AG04450 (cell line): ENCODE measurements at places on chromosomes 3 and 15.

GRCh38 chr3:36840453-36840921 lies 76.1 kb upstream of the DCLK3 start:
- no peak for DNase-seq

- no peak for DNase-seq
These were observed 7.9 kb downstream of the GBE1 start for GRCh38 chr3:81753416-81754027.

GRCh38 chr15:60993008-60993407 lies 236.1 kb downstream of the RORA start:
- DNase-seq, result peak; percentile 27

- DNase-seq, result no peak
These were observed 104.5 kb upstream of the SATB1 start for GRCh38 chr3:18529631-18530030.

GRCh38 chr15:95620934-95621579 lies 709.4 kb upstream of the NR2F2 start:
- peak; percentile 10 for DNase-seq

DNA sequence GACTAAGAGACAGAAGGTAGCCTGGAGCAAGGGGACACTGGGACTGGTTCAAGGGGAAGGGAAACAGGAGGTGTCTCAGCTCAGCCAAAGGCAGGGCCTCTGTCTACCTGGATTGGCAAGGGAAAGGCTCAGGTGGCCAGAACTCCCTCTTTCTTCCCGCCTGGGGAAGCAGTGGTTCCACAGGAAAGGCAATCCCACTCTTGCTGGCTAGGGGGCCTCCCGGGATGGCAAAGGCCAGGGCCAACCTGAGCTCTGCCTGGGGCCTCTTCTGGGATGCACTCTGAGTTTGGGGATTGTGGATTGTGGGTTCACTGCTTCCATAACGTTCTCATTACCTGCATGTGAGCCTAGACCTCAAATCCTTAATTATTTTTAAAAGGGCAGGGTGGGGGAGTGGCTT lies 13.0 kb upstream of the PARP6 start:
- DNase-seq, result no peak

GRCh38 chr3:31980530-31981205 lies 394 bp downstream of the OSBPL10 start:
- no peak for DNase-seq

- no peak for DNase-seq
These were observed 16.5 kb downstream of the DUSP7 start for GRCh38 chr3:52039846-52040245.

- no peak for DNase-seq
These were observed 114.5 kb upstream of the GOLGA8J start for GRCh38 chr15:29968099-29968894.

DNA sequence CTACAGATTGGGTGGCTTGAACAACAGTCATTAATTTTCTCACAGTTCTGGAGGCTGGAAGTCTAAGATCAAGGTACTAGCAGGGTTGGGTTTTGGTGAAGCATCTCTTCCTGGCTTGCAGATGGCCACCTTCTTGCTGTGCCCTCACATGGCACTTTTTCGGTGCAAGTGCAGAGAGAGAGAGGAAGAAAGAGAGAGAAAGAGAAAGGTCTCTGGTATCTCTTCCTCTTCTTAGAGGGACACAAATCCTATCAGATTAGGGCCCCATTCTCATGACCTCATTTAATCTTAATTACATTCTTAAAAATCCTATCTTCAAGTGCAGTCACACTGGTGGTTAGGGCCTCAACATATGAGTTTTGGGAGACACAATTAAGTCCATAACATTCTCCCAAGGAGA lies 167.1 kb downstream of the NFKBIZ start:
- no peak for DNase-seq

GRCh38 chr3:45131201-45131600 lies 15.0 kb downstream of the CDCP1 start:
- DNase-seq, result no peak

DNA sequence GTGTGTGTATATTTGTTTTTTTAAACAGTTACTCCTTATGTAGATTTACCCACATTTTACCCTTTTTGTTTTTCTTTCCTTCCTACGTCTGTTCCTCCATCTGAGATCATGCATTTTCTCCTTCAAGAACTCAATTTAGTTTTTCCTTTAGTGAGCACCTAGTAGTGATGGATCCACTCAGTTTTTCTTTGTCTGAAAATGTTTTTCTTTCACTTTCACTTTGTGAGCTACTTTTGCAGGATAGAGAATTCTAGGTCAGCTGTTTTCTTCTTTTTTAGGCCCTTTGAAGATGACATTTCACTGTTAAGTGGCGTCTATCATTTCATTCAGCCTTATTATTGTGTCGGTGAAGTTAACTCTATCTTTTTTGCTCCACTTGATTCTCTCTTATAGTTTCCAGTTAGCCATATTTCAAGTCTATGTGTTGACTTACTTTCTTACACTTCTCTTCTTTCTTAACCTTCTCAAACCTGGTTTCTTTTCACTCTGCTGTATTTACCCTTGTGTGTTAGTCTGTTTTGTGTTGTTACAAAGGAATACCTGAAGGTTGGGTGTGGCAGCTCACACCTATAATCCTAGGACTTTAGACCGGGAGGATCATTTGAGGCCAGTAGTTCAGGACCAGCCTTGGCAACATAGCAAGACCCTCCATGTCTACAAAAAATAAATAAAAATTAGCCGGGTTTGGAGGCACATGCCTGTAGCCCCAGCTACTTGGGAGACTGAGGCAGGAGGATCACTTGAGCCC lies 55.8 kb downstream of the PRKCI start:
- no peak for DNase-seq

- no peak for DNase-seq
These were observed 38.4 kb upstream of the SLC6A6 start for GRCh38 chr3:14363991-14364390.

DNA sequence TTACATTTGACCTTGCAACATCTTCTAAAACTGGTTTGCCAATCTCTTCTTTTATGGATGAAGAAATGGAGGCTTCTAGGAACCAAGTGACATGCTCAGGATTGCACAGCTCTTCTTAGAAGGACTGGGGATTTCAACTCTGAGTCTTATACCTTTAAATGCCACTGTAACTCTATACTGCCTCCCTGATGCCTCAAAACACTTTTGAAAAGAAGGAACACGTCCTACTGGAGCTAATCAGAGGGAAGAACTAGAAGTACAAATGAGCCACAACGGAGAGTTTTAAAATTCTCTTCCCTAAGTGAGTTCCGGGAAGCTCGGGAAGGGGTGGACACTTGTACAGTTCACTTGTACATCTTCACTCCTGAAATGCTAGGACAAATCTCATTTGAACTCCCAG lies 949 bp upstream of the MITF start:
- no peak for DNase-seq

DNA sequence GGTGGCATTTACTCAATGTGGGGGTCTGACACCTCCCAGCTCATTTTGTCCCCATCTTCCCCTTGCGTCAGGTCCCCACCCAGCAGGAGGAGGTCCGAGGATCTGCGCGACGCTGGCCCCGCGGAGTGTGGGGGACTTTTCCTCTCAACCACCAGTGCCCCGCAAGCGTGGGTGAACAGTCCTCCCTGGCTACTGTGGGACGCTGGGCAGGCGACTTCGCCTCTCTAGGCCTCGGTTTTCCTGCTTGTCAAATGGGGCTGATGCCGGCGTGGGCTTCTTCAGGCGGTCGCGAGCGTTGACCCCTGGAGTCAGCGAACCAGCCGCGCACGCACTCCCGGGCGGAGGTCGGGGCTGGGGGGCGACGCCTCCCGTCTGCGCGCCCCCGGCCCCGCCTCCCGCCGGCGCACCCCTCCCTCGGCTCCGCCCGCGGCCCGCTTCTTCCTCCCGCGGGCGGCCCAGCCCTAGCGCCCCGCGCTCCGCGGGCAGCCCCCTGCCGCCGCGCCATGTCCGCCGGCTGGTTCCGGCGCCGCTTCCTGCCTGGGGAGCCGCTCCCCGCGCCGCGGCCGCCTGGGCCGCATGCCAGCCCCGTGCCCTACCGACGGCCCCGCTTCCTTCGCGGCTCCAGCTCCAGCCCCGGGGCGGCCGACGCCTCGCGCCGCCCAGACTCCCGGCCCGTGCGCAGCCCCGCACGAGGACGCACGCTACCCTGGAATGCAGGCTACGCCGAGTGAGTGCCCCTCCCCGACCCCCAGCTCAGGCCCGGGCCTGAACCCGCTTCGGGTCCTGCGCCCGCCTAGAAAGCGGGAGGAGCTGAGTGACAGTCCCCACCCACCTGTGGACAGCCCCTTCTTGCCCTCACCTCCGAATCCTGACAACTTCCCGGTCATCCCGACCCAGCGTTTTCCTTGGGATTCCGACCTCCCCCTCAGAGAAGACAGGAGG lies at the start of gene PPM1M:
Gene PPM1M (plus strand): TSS at position 438 of the 942 bp plus-strand sequence. CDS start 66 bp downstream, at position 504.
- DNase-seq, result no peak

- no peak for DNase-seq
These were observed 103.4 kb downstream of the SEC22A start for GRCh38 chr3:123305192-123305591.

- peak; percentile 30 for DNase-seq
These were observed at the start of gene TMEM108 for GRCh38 chr3:133038089-133038730. TMEM108 (plus strand) TSS chr3:133038391.

- DNase-seq, result no peak
These were observed 2.5 kb downstream of the CLCN2 start for GRCh38 chr3:184358921-184359350.

GRCh38 chr3:71707595-71707994 lies 17.6 kb downstream of the EIF4E3 start:
- no peak for DNase-seq

DNA sequence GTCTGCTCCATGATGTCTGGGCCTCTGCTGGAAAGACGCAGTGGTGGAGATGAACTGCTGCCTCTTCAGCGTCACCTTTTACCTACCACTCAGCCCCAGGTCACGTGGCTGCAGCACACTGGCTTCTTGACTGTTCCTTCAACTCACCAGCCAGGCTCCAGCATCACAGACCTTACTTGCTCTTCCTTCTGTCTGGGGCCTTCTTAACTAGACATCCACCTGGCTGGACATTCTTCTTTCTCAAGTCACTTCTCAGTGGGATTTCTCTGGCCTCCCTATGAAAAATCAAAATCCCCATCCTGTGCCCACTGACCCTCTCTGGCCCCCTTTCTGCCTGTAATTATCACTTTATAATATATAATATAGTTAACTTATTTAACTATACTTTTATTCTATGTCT lies 29.7 kb upstream of the NSMCE3 start:
- no peak for DNase-seq

- DNase-seq, result no peak
These were observed 141.4 kb downstream of the RBPMS2 start for GRCh38 chr15:64634027-64634426.

GRCh38 chr3:191412759-191413158 lies 48.2 kb upstream of the PYDC2 start:
- peak; percentile 86 for DNase-seq

DNA sequence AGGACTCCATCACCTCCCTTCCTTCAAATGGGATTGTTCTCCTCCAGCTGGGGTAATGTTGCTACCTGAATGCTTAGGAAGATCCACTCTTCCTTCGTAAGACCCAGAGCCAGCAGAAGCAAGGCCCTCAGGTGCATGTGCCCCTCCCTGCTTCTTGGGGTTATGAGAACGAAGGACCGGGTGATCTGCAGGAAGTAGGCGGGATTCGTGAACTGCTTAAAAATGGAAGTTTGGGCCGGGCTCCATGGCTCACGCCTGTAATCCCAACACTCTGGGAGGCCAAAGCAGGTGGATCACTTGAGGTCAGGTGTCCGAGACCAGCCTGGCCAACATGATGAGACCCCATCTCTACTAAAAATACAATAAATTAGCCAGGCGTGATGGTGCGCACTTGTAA lies 8.0 kb downstream of the TLR9 start:
- DNase-seq, result no peak

GRCh38 chr3:17075907-17076306 lies 191.2 kb downstream of the PLCL2 start:
- no peak for DNase-seq

DNA sequence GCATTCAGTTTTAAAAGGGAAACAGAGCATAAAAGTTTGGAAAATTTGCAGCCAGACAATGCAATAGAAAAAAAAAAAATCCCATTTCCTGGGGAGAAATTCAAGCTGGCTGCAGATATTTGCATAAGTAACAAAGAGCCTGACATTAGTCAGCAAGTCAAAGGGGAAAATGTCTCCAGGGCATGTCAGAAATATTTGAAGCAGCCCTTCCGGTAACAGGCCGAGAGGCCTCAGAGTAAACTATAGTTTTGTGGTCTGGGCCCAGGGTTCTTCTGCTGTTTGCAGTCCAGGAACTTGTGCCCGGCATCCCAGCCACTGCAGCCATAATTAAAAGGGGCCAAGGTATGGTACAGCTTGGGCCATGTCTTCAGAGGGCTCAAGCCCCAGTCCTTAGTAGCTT lies 411.6 kb upstream of the BCHE start:
- DNase-seq, result no peak

GRCh38 chr3:194572143-194572789 lies 61.0 kb downstream of the TMEM44 start:
- no peak for DNase-seq

GRCh38 chr15:69317392-69317841 lies 18.7 kb downstream of the PAQR5 start:
- no peak for DNase-seq

- DNase-seq, result no peak
These were observed 30.6 kb downstream of the TBC1D2B start for GRCh38 chr15:78046796-78047341.

- no peak for DNase-seq
These were observed 48.7 kb downstream of the NUP210 start for GRCh38 chr3:13371100-13372075.

DNA sequence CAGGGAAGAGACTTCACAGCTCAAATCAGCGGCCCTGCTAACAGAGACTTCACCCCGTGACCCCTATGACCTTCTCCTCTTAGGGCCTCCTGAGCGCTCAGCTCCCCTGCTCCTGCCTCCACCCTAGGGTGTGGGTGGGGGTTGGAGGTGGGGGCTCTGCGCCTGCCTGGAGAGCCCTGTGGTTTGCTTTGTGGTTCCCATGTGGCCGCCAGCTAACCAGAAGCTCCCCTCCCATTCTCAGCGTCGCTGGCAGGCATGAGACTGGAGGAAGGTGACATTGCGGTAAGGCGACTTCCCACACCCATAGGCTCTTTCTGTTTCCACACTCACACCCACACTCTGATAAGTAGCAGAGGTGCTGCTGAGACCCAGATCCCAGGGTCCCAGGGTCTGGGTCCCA lies 27.6 kb downstream of the XYLB start:
- DNase-seq, result no peak
